Kidney epithelial cell (primary cell): ENCODE measurements at places on chromosomes 5 and 9. TPM values are rescaled to one million over a fixed set of nuclear protein-coding genes. Genes with fewer than 3 reads are reported as not detected.

- peak; percentile 42 for DNase-seq
These were observed at the start of the genes ENTR1 and PMPCA for GRCh38 chr9:136410500-136411287. Gene ENTR1 (minus strand): TSS chr9:136410614. CDS start chr9:136410397, 217 bp downstream. Gene PMPCA (plus strand): TSS chr9:136410658. CDS start chr9:136410669, 11 bp downstream.

GRCh38 chr9:129647635-129648034 lies 5.7 kb upstream of the ASB6 start:
- no peak for DNase-seq

- no peak for DNase-seq
These were observed 1.2 kb downstream of the NIPSNAP3B start for GRCh38 chr9:104765138-104765537.

- DNase-seq: no peak
These were observed 7.4 kb downstream of the PHYKPL start for GRCh38 chr5:178225174-178225573.

DNA sequence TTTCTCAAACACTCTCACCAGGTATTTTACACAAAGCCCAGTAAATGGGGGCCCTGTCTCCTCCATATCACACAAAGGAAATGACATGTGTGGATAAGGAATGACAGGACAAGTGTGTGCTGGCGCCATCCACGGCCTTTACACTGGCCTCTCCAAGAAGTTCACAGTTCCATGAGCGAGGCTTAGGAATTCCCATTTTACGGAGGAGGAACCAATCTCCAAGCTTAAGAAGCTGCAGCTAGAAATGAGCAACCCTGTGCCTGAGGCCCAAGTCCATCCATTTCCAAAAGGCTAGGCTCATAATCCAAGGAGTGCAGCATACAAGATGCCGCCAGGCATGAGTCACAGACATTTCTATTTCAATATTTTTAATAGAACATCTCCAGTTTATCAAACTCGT lies 203.4 kb downstream of the AUH start:
- DNase-seq: no peak

GRCh38 chr9:99778836-99779235 lies 42.8 kb upstream of the NR4A3 start:
- no peak for DNase-seq

DNA sequence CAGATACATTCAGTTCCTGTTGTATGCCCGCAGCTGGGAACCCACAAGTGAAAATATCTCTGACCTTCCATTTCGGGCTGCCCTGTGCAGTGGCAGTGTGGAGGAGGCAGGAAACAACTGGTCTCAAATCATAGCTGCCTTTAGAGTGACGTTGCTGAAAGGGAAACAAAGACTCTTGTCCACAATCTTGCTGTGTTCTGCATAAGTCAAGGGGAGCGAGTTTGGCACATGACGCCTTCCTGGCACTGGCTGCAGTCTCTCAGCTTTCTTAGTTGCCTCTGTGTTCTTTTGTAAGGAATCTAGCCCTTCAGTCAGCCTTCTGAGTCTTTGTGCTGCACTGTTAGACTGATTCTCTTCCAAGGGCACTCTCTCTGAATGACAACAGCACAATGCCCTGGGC lies 24.0 kb downstream of the ADAMTS16 start:
- DNase-seq: no peak

GRCh38 chr5:81820318-81820636 lies 69.4 kb upstream of the SSBP2 start:
- no peak for DNase-seq

GRCh38 chr9:122948313-122948712 lies 7.5 kb downstream of the RABGAP1 start:
- DNase-seq: no peak

GRCh38 chr9:92989561-92989960 lies 42.2 kb downstream of the FGD3 start:
- no peak for DNase-seq

DNA sequence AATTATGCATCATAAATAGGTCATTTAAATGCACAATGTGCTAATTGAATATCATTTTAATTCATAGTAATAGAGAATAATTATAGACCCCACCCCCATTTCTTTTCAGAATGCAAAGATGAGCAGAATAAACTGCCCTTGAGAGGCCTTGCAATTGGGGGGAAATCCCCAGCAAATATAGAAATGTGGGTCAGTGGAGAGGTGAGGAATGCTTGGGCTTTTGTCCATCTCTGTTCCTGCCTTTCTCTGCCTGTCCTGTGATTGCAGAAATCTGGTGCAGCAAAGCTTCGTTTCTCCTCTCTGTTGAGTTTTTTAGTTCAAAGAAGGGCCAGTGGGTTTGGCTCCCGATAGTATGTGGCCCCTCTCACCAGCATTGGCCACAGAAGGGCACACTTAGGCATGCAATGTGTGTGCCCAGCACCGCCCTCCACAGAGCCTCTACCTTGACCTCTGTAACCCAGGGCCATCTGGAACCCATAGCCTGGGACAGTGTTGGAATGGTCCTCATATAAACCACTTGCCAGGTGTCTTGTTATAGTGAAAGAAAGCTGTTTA lies 164.2 kb downstream of the SEMA6A start:
- no peak for DNase-seq

DNA sequence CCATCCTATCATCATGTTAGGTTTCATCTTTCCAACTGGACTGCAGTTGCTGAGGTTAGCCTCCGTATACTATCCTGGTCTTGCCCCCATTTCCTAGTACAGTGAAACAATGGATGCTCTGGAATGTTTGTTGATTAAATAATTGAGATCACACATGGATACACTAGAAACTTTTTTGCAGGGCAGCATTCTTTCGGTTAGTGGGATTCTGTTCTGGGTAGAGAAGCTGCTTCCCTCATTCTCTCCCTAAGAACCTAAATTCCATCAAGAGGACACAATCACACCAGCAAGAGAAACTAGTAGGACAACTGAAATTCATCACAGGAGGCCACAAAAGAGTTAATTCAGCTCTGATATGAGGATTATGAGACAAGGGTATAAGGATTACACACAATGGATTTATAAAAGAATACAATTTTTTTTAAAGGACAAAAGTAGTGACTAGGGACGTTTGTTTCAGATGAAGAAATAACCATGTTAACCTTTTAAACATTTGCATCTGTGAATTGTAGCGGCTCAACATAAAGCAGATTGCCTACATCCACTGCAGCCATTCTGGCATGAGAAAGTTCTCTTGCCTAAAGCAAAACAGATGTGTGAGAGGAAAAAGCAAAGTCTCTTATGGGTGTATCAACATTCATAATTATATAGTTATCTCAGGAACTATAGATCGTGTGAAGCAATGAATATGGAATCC lies 162.7 kb upstream of the LHFPL2 start:
- no peak for DNase-seq

GRCh38 chr9:12737871-12738270 lies 36.9 kb upstream of the LURAP1L start:
- no peak for DNase-seq

- no peak for DNase-seq
These were observed 407.9 kb upstream of the CYLC2 start for GRCh38 chr9:102587281-102587680.

- no peak for DNase-seq
These were observed 22.0 kb upstream of the MAPK9 start for GRCh38 chr5:180313677-180314505.

GRCh38 chr9:87513880-87514535 lies 16.3 kb downstream of the DAPK1 start:
- no peak for DNase-seq

DNA sequence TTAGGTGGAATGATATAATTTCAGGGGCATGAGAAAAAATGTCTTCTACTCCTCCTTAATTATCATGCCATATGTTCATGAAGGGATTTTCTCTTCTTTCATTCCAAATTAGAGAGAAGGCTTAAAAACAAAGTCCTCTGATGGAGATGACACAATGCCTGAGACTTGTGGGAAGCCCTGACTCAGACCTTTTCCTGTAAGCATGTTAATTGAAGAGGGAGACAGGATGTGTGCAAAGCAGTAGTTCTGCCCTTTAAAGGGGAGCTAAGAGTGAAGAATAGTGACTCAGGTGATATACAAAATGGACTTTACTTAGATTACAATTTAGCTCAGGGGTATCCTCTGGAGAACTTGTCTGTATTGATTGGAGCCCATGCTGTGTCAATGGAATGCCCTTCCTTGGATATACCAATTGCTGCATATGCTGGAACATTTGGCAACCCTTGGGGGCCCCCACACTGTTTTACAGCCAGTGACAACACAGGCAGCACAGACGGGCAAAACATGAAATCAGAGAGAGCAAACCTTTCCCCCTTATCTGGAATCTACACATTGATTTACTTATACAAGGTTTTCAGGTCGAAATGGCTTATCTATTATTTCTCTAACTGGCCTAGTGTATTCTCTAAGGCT lies 81.3 kb downstream of the IZUMO3 start:
- peak; percentile 88 for DNase-seq

- no peak for DNase-seq
These were observed 13.0 kb upstream of the FAM240B start for GRCh38 chr9:38732885-38733284.

- DNase-seq: no peak
These were observed 22.3 kb upstream of the ALDH1B1 start for GRCh38 chr9:38370176-38370575.

DNA sequence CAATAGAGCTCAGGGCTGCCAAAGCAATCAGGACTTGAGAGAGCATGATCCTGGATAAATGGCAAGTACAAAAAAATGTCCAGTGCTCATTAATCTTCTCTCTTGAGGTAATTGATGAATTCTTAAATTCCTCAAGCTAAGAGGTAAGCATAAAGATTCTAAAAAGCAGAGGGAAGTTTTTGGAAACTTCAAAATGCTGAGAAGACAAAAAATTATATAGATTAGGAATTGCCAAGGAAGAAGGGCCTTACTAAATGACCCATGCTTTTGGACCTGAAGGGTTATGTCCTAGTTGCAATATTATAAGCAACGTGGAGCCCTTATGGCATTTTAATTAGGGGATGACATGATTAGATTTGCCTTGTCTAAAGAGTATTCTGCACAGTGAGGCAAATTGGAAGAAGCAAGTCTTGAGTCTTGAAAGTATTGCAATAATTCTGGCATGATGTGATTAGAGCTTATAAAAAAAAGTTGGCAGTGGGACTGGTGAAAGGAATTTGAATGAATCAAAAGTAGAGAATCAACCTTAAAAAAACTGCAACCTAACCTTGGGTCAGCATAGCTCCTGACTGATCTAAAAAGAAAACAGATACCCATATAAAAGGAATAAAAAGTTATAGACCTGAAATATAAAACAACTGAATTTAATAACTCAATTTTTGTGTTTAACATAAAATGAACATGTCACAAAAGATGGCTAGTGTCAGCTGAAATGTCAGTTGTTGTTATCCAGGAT lies 323.8 kb upstream of the ARRDC3 start:
- DNase-seq: no peak

DNA sequence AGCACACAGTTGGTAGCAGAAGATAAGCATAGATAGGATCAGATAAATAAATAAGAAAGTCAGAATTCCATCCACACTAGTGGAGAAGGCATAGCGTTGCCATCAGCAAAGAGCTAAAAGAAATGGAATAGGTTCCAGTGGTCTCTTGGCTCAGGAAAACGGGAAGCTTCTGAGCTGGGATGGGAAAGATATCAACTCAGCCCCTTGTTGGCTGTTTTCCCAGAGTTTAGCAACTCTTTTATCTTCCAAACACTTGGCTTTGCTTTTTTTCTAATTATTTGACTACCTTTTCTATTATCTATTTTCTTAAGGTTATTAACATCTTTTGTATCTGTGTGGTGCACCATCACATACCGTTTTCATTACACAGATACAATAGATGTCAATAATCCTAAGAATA lies 445.7 kb upstream of the TRPC7 start:
- DNase-seq: no peak

GRCh38 chr5:1963358-1963757 lies 80.6 kb upstream of the IRX4 start:
- no peak for DNase-seq

DNA sequence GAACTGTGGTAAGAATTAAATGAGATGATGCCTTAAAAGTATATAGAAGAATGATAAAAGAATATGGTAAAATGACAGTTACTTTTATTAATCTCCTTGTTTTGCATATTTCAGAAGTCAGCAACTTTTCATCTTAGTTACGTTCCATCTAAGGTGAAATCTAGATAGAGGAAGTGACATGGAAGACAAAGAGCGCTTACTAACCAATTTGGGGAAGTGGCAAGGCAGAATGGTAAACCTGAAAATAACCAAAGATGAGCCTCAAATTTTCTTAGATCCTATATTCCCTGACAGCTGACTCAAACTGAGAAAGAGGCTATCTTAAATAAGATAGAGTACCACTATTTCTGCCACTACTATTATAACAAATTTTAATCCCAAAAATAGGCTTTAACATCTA lies 52.5 kb downstream of the FGF10 start:
- DNase-seq: no peak

DNA sequence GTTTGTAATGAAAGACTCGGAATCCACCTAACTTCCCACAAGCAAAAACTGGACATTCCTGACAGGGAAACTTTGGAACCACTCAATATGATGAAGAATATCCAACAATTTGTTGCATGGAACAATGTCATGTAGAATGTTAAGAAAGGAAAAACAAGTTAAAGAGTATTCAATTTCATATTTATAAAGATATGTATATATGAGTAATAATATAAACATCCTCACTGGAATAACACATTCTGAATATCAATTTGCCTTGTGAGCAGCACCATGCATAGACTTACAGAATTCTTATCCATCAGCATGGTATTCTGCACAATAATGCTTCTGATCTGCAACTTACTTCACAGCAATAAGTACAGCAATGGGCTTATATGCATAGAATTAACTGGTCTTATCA lies 650.3 kb downstream of the SEMA5A start:
- DNase-seq: no peak

DNA sequence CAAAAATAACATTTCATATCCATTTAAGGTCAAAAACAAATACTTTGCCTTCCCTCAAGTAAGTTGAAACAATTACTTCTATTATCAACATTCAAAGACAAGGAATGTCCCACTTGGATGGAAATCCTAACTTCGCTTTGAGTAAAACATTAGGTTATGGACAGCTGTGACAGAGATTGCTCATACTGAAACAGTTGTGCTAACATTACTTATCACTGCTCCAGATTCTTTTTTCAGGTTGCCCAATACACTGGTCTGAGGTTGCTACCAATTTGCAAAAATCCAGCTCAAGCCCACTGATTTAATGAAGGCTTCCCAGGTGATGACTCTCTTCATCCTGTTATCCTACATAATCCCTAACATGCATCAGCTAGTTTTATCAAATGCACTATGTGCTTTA lies 98.3 kb downstream of the UBAP2 start:
- no peak for DNase-seq

The CHSY3 gene
- 1.7 and 2.5 TPM in 2 replicates for total RNA-seq

The GPR150 gene
- total RNA-seq: 0.25 TPM in 1 of 2 replicates, not detected in the other

The FUBP3 gene
- 40.5 and 49.5 TPM in 2 replicates for total RNA-seq

The ZBTB26 gene
- 4.2 and 6.5 TPM in 2 replicates for total RNA-seq

The TMEM252 gene
- total RNA-seq: not detected in 2 replicates

The AFAP1L1 gene
- total RNA-seq: 15.3 and 15.5 TPM in 2 replicates

The PCDHB8 gene
- total RNA-seq: 0.34 and 0.84 TPM in 2 replicates

The CCL27 gene
- not detected in 2 replicates for total RNA-seq

The SLC6A18 gene
- total RNA-seq: not detected in 2 replicates

The PTPN3 gene
- total RNA-seq: 29.6 and 33.6 TPM in 2 replicates

The TIFAB gene
- not detected in 2 replicates for total RNA-seq

The PCDHAC2 gene
- total RNA-seq: 0.48 and 0.92 TPM in 2 replicates

The TNC gene
- total RNA-seq: 289 and 342 TPM in 2 replicates

The DMGDH gene
- 2.9 and 4.2 TPM in 2 replicates for total RNA-seq

The HAVCR1 gene
- 0.29 and 1.4 TPM in 2 replicates for total RNA-seq

The PFN3 gene
- not detected in 2 replicates for total RNA-seq

The ASPN gene
- not detected in 2 replicates for total RNA-seq

The SUSD3 gene
- total RNA-seq: 0.89 and 1.3 TPM in 2 replicates
